T47D (cell line): ENCODE measurements at places on chromosomes 2 and 18.

DNA sequence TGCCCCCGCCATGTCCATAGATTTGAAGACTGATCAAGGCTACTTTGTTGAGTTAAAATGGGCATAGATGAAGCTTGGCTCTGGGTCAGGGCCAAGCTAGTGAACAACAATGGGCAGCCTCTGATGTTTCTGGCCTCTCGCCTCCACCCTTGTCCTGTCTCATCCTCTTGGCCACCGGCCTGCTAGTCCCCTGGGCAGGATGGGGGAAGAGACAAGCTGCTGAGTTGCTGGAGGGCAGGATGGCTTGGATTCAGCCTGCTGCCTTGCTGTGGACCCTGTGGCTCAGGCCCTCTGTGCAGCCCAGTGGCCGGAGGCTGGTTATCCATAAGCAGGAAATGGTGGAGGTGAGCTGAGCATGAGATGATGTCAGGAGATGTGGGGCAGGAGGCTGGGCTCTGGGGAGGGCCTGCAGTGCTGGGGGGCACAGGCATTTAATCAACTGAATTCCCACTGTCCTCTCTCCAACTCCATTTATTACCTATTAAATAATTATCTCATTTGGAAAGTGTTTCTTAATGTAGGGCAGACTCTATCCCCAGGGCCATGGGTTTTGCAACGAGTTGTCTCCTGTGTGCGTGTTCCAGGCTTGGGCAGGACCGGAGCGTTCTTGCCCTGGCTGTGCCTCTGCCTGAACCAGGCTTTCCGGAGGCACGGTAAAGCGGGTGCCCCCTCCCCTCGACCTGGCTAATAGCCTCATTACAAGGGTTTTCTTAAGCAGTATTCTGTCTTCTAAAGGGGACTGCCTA, 122.9 kb downstream of the GLI2 start:
- no peak for DNase-seq

GRCh38 chr2:62143696-62144095, 52.2 kb upstream of the B3GNT2 start:
- DNase-seq: no peak

DNA sequence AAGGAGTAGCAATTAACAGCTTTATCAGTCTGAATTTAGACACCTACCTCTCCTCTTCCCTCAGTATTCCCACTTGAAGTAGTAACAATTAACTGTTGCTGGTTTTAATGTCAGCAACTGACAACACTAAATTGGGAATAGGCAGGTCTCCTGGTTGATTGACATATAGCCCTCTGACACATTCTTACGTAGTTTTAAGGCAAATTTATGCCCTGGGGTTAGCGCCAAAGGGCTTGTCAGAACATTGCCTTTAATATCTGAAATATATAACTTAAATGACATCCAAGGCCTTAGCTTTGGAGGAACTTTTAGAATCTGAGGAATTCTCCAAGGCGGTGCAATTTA, 7.4 kb downstream of the ASXL3 start:
- DNase-seq: no peak

GRCh38 chr2:183244300-183244844, 120.1 kb downstream of the NUP35 start:
- no peak for DNase-seq

GRCh38 chr2:47810850-47811249, 27.9 kb downstream of the MSH6 start:
- DNase-seq: no peak

DNA sequence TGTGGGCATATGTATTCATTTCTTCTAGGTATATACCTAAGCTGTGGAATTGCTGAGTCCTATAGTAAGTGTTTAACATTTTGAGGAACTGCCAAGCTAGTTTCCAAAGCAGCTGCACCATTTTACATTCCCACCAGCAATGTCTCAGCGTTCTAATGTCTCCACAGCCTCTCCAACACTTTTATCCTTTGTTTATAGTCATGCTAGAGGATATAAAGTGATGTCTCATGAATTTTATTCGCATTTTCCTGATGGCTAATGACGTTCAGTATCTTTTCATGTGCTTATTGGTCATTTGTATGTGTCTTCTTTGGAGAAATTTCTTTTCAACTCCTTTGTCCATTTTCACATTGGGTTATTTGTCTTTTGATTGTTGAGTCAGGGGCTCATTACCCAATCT, 295.2 kb downstream of the NCKAP5 start:
- no peak for DNase-seq
